Thyroid gland (tissue), 4 donors: ENCODE measurements at places on chromosomes 4 and X. TPM values are rescaled to one million over a fixed set of nuclear protein-coding genes. Genes with fewer than 3 reads are reported as not detected.

DNA sequence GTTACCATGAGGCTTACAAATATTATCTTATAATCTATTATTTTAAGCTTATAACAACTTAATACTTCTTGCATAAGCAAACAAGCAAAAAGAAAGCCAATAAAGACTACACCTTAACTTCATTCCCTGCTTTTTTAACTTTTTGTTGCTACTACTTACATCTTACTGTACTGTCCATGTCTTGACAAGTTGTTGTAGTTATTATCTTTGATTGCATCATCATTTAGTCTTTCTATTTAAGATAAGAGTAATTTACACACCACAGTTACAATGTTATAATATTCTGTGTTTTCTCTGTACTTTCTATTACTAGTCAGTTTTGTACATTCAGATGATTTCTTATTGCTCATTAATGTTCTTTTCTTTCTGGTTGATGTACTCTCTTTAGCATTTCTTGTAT lies 346.6 kb downstream of the SMARCA1 start:
- no peaks in the 10 kb centered on the region for H3K27me3 ChIP-seq
- no peak overlapping the region for H3K27ac ChIP-seq
- H3K36me3 ChIP-seq: no peaks in the 10 kb centered on the region
- H3K4me1 ChIP-seq: no peaks in the 10 kb centered on the region

The GPRASP1 gene
- total RNA-seq: 30.9 TPM

DNA sequence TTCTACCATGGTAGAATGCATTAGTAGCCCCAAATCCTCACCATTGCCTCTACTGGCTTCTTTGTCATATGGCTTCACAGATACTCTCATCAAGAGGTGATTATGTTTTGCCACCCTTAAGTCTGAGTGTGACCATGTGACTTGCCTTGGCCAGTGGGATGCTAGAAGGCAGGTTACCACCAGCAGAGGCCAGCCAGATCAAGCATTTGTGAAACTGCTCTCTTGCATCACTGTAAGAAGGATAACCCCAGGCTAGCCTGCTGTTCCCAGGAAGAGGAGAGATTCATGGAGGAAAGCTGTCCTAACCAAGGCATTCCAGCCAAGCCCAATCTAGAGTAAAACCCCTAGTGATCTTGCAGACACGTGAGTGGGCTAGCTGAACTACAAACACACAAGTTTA lies 46.8 kb downstream of the USP46 start:
- no peak overlapping the region for H3K4me3 ChIP-seq
- no peaks in the 10 kb centered on the region for H3K36me3 ChIP-seq
- H3K27me3 ChIP-seq: no peaks in the 10 kb centered on the region
- no peak overlapping the region for H3K27ac ChIP-seq
- H3K4me1 ChIP-seq: no peaks in the 10 kb centered on the region

The PARM1 gene
- 575 TPM for total RNA-seq

The DCAF4L1 gene
- total RNA-seq: 0.33 TPM

The ABCG2 gene
- total RNA-seq: 5.5 TPM

DNA sequence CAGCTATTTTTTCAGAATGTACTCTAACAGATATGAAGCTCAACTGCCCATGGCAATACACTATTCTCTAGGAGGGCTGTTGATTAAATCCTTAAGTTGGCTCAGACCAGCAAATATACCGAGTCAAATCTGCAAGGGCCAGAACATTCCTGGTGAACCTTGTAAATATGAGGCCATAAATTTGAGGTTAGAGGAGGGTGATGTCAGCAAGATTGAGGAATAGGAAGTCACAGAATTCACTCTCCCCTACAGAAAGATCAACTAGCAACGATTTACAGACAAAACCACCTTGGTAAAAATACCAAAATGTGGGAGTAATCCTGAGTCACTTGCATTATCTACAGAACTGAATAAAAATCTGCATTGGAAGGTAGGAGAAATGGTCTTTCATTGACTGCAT lies 399.3 kb downstream of the GPM6A start:
- H3K27me3 ChIP-seq: no peaks in the 10 kb centered on the region
- no peak overlapping the region for H3K4me3 ChIP-seq
- no peak overlapping the region for H3K27ac ChIP-seq
- no peak for DNase-seq

- H3K27me3 ChIP-seq: no peaks in the 10 kb centered on the region
- no peak overlapping the region for H3K27ac ChIP-seq
- no peak for DNase-seq
- no peaks in the 10 kb centered on the region for H3K36me3 ChIP-seq
- H3K4me1 ChIP-seq: no peaks in the 10 kb centered on the region
Observed at GRCh38 chr4:69038582-69038981, 57.7 kb upstream of the UGT2B7 start.

DNA sequence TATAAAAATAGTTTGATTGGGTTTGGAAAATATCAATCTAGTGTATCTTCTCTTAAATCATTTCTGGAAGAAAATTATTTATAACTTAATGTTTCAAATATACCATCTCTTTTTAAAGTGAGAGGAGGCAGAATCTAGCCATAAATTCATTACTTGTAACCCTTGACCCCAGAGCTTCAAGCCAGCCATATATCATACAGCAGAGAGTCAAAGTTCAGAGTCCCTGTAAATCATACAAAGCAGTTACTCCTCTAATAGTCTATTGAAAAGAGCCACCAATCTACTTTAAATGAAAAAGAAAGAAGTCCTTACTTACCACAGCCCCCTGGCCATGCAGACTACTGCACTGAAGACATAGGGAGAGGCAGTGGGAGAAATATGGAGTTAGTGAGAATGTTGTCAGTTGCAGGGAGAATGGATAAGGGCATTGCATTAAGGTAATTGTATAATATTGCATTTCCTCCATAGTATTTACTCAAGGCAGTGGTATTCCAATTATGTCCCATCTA lies 229.5 kb downstream of the NKX6-1 start:
- no peaks in the 10 kb centered on the region for H3K4me1 ChIP-seq
- H3K36me3 ChIP-seq: no peaks in the 10 kb centered on the region
- no peak overlapping the region for H3K4me3 ChIP-seq
- no peaks in the 10 kb centered on the region for H3K27me3 ChIP-seq
- H3K27ac ChIP-seq: no peak overlapping the region

DNA sequence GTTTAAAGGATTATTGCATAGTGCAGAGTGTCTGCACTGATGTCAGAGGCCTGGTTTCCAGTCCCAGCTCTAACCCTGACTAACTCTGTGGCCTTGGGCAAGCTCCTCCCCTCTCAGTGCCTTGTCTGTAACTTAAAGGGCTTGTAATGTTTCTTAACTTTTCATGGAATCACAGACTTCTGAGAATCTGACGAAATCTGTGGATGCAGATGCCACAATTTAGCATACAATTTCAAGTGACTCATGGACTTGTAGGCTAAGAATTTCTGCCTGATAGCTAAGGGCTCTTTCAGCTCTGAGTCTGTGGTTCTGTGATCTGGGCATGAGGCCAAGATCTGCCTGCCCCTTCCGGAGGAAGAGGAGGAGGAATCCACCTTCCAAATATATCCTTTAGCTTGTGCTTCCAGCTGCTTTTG lies 236.9 kb downstream of the AR start:
- H3K36me3 ChIP-seq: no peaks in the 10 kb centered on the region
- H3K27ac ChIP-seq: peak overlapping the region; percentile 30
- DNase-seq: peak; percentile 65
- H3K4me3 ChIP-seq: no peak overlapping the region

DNA sequence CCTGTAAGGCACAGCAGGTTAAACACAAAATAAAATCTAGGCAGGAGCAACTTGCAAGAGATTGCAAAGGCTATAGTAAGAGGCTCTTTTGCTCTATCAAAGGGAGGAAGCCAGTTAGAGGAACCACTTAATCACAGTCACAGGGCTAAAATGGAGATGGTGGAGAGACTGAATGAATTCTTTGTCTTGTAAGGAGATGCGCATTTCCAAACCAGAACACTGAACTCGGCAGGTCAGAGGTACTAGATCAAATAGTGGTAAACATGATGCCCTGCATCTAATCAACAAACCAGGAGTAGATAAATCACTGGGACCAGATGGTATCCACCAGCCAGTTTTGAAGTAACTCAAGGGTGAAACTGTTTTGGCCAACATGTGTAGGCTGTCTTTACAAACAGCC lies 55.8 kb downstream of the GPC4 start:
- H3K27me3 ChIP-seq: no peaks in the 10 kb centered on the region
- no peak overlapping the region for H3K27ac ChIP-seq
- no peaks in the 10 kb centered on the region for H3K36me3 ChIP-seq
